Glutamatergic neuron (in vitro differentiated cells): ENCODE measurements at places on chromosomes 12 and 14.

DNA sequence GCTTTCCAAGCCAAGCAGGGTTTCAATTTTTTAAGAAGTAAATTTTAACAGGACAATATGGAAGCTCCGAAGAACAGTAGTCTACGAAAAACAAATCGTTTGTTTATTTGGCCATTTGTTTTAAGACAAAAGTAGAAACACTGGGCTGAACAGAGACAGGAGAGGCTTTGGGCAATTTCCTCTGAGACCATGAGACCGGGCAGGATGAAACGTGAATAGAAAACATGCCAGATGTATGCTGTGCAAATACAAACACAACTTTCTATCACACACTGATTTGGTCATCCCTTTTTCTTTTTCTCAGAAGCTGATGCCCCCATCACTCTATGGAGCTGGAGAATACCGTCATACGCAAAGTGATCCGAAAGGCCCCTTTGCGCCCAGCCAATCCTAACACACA is 1111.1 kb downstream of the BCL11B start:
- no peak for DNase-seq

DNA sequence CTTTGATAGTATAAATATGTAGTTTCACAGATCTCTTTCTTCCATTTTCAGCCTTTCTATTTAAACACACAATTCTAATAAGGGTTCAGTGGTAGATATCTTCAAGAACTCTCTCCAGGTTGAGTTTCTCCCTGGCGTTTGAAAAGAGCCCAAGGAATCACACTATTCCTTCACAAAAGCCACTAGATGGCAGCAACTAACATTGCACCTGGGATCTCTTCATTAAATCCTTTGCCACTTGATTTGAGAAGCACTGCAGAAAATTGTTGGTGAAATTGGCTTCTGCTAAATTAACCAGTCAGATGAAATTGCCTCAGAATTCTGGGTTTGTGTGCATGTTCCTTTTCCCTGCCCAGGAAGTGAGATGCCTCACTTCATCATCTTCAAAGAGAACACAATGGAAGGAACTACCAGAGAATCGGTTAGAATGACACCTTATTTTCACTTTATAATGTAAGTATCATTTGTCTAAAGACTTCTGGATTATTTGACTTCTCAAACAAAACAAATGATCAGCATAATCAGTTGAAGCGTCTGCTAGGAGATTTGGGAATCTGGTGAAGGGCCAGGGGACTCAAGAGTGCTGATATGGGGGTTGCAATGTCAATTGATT is 6.8 kb downstream of the CCDC198 start:
- DNase-seq, result no peak

DNA sequence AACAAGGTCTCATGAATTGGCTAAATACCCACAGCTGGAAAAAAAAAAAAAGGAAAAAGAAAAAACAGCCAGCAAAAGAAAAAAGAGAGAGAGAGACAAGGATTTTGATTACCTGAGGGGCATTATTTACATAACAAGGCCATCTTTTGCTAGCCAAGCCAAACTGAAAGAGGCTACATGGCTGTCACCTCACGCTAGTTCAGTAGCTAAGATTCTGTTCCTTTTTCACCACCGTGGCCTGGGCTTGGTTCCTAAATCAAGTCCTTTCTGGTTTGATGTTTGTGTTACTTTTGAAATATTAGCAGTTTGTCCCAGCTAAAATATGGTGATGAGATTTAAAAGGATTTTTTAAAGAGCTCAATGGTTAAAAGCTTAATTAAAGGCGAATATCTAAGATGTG is 2.0 kb upstream of the SDS start:
- no peak for DNase-seq

- DNase-seq, result no peak
Observed at GRCh38 chr12:46153268-46153872, 115.5 kb downstream of the SLC38A1 start.

- no peak for DNase-seq
Observed at GRCh38 chr12:126198966-126199692, 1133.9 kb downstream of the AACS start.

DNA sequence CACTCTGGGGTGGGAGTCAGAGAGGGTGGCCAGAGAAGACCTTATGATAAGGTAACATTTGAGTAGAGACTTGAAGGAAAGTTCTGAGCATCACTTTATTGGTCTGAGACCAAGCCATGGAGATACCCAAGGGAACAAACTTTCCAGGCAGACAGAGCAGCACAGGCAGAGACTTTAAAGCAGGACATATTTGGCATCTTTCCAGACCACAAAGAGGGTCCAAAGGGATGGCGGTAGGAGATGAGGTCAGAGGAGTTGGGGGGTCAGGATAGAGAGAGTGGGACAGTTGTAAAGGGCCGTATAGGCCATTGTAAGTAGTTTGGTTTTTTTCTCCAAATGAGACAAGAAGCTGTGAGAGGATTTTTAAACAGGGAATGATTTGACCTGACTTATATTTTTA is 344.4 kb downstream of the SEC23A start:
- no peak for DNase-seq

DNA sequence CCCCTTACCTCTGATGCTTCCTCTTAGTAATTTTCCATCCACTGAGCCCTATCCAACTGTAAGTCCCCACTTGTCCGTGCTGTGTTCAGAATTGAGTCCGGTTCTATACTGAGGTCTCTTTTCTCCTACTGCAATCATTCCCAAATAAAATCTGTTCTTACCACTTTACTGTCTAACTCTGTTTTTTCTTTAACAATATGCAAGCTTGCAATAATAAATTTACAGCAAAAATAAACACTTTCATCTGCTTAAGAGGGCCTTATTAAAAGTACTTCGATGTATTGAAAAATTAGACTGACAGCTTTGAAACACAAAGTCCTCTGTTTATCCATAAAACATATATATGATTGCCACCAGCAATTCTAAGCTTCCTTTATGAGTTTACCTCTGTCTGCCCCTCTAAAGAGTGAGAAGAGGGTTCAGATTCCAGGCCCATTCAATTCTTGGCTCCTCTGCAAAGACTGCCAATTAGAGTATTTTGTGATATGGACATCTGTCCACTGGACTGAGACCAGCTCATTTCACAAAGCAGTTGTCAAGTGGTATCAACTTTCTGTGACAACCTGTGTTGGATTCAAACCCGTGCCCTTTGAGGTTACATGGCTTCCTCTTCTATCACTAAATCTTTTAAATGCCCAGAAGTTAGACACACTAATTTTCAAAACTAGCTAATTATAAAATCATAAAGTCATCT is 39.9 kb upstream of the G2E3 start:
- DNase-seq, result no peak

- no peak for DNase-seq
Observed at GRCh38 chr14:33871394-33871793, 79.5 kb downstream of the EGLN3 start.

- no peak for DNase-seq
Observed at GRCh38 chr12:6091786-6092566, 32.5 kb downstream of the VWF start.

GRCh38 chr12:127271776-127272175 is 995.2 kb upstream of the TMEM132C start:
- no peak for DNase-seq

DNA sequence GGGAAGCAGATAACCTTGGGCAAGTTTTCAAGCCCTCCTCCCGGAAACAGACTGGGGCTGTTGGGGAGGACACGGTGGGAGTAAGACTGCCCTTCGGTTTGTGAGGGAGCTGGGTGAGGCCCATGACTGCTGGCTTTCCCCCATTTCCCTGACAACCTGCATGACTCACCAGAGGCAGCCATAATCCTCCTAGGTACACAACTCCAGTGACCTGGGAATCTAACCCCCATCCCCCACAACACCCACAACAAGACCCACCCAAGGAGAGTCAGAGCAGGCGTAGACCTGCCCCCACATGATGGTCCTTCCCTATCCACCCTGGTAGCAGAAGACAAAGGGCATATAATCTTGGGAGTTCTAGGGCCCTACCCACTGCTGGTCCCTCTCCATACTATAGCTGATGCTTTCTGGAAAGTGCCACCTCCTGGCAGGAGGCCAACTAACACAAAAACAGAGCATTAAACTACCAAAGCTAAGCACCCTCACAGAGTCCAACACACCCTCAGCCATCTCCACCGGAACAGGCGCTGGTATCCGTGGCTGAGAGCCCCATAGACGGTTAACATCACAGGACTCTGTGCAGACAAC is 14.8 kb downstream of the DDX24 start:
- DNase-seq, result no peak

GRCh38 chr12:42124764-42125387 is 19.8 kb downstream of the GXYLT1 start:
- no peak for DNase-seq

DNA sequence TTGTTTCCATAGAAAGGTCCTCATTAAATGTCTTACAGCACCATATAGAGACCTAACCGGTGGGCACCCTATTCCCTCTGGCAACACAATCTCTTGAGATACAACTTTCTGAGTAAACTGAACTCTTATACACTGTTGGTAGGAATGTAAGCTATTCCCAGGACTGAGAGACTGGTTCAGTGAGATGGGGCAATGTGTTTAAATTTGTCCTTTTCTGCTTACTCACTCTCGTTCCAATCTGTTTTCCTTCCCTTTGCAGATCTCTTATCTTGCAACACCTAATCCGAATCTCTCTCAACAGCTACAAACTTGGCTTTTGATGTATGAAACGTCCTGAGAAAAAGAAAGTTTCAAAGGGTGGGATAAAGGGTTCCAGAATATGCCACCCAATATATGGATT is 26.1 kb upstream of the ETV6 start:
- no peak for DNase-seq

DNA sequence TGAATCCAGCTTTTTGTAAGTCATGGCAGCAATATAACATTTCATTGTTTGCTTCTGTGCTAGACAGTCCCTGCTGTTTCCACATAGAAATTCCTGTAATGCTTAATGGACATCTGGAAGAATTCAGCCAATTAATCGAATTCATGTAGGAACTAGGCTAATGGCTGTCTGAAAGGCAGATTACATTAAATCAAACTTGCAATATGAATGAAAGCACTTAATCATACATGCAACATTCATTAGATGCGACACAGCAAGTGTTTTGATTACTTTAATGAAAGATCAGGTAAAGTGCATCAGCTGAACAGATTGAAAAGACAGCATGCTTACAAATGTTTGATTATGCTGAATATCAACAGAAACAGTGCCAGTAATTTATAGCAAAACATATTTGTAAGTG is 24.1 kb upstream of the INSM2 start:
- no peak for DNase-seq

DNA sequence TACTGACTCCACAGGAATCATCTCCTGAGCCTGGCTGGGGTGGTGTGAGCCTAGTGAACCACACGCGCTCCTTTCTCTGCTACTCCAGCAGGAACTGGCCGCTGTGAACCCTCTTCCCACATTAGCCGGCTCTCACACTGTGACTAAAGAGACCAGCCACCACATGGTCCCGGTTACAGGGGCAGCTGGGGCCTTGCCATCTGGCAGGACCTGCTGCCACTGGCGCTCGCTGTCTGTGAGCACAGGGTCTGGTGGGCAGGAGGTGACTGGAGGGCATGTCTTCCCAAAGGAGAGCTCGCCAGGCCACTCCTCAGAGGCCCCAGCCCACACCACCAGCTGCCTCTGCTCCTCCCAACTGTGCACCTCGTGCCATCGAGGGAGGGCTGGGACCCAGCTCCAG is 99.3 kb downstream of the SINHCAF start:
- peak; percentile 61 for DNase-seq

DNA sequence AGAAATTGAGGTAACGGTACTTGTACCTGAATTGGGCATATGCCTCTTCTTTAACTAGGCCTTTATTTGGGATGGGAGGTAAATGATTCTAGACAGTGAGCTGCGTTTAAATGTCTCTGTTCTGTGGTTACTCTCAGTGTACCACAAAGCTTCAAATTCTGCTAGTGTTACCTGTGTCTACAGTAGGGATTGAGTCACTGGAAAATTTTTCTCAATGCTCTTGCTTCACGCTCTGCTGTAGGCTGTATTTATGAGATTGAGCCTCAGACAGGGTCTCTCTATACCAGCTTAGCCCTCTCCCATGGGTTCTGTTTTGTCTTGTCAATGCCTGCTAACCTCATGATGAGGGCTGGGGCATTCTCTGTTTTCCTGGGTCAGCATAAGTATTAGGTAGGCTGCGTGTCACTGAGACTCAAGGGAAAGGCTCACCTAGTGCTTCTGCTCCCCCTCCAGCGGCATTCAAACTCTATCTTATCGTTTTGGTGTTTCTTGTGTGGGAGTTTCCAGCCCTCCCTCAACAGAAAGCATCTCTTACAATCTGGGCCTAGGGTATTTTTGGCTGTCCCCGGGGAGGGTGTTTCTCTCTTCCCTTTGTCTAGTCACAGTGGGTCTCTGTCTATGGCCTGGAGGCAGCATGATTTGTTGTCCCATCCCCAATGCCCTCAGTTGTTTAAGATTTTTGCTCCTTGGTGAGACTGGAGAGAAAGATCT is 285.8 kb downstream of the ADGRD1 start:
- no peak for DNase-seq

DNA sequence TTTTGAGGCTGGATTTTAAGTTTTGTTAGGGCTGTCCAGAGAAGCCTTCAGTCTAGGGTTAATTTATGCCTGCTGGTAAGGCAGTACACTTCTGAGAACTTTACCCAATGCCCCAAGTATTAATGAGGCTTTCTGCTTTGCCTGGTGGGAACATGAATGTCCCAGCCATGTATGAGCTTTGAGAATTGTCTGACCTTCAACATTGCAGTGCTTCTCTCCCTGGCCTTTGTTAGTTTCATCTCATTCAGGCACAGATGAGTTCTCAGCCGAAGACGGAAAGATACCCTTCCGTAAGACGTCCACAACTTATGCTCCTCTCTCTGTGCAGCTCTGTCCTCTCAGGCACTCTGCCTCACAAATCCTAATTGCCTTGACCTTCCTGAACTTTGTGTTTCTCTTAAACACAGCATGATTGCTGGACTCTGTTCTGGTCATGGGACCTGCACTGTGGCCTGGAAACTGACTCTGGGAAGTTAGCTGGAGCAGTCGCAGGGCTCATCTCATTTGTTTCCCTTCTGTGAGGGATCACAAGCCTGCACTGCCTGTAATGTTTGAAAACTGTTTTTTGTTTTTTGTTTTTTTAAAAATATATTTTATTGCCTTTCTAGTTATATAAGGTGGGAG is 15.7 kb downstream of the CHPT1 start:
- no peak for DNase-seq

DNA sequence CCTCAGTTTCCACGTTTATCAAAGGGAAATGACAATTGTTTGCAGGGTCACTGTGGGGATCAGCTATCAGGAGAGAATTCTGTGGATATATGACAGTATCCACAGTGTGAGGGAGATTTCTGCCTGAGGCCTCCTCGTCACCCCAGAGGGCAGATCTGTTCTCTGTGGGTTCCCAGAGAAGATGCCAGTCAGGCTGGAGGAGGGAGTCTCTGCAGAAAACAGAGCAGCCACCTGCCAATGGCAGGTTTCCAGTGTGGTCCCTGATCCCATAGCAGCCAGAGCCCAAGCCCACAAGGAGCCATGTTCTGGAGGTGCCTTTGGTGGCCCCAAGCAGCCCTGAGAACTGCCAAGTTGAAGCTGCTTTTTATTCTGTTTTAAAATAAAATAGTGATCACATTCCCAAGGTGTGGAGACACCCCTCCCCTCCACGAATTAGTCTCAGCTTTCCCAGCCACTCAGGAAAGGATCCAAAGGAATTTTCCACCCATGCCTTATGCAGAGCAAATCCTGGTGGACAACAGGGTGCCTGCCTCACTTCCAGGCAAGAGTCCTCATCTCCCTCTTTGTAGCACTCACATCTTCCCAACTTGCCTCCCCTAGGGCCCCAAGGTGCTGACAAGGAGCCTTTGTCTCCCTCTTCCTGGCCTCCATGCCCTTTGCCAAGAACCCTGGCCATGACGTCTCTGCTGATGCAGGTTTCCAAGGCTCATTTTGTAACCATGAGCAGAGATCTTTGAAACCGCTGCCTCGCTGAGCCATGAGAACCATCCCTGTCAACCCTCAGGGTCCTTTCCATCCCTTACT is 20.4 kb downstream of the CMKLR1 start:
- DNase-seq, result no peak

- DNase-seq, result no peak
Observed at GRCh38 chr12:27133022-27133590, 50.7 kb upstream of the C12orf71 start.
